ENCODE measurements at places on chromosomes 2 and 18. TPM values are rescaled to one million over a fixed set of nuclear protein-coding genes. Genes with fewer than 3 reads are reported as not detected.

Gene SERPINB7
- 0.12 TPM for total RNA-seq

DNA sequence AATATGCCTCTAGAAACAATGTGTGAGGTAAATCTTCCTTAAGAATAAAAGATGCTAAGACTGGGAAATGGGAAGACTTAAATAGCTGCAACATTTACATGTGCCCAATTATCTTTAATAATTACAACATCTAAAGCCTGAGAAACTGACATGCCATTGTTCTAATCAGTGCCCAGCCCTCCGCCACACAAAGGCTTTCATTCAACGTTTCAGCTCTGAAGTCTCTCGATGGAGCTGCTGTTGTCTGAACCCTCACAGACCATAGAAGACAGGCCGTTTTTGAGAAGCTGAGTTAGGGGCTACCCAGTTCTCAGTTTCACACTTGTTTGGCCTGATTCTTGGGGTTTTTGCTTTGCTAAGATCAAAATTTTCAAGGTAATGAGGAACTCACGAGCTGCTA lies 315.4 kb upstream of the CHST9 start:
- H3K27ac ChIP-seq: no peak overlapping the region
- no peaks in the 10 kb centered on the region for H3K4me1 ChIP-seq

Gene LBX2
- 0.63 TPM for total RNA-seq

- H3K4me3 ChIP-seq: no peak overlapping the region
- DNase-seq: peak; percentile 3
- no peak overlapping the region for H3K27ac ChIP-seq
Measured at GRCh38 chr18:43735570-43735969, 458.3 kb upstream of the SYT4 start.

Gene MYCN
- 0.49 TPM for total RNA-seq

- no peak overlapping the region for H3K4me3 ChIP-seq
- peaks cover under 1% of the 10 kb centered on the region for H3K4me1 ChIP-seq
- H3K27me3 ChIP-seq: no peaks in the 10 kb centered on the region
- H3K27ac ChIP-seq: no peak overlapping the region
Measured at GRCh38 chr2:231228223-231228622, 29.8 kb downstream of the ARMC9 start.

Gene CYBRD1
- 488 TPM for total RNA-seq

DNA sequence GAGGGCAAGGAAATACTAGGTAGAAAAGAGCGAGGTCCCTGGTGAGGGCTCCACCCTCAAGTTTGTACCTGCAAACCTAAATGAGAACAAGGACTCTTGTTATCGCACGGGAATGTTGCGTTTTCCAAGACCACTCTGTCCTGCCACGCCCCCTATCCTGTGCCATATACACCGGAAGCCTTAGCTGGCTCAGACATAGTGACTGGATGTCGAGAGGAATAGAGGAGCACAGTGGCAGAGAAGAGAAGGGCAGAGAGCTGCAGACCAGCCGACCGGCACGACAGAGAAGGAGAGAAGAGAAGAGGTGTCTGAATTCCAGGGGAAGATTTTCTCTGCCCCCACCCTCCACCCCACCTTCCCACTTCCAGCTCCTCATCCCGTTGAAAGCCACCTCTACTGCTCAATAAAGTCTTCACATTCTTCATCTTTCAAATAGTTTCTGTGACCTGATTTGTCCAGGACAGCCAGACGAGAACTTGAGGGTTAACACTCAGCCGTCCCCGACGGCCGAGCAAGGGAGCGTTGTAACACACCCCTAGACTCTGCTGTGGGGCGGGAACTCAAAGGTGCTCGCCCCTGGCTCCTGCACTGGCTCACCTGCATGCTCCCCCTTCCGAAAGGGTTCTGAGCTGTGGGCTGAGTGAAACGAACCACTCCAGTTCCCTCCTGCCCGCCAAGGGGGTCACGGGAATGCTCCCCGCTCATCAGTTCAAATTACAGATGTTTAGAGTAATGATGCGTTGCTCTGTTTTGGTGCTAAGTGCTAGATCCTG lies 24.9 kb upstream of the COL3A1 start:
- H3K4me3 ChIP-seq: no peak overlapping the region
- H3K27ac ChIP-seq: no peak overlapping the region
- DNase-seq: no peak
- no peaks in the 10 kb centered on the region for H3K4me1 ChIP-seq

GRCh38 chr2:174669336-174669735 lies 71.7 kb upstream of the WIPF1 start:
- peaks cover 4% of the 10 kb centered on the region for H3K4me1 ChIP-seq
- no peaks in the 10 kb centered on the region for H3K27me3 ChIP-seq
- no peak for DNase-seq
- H3K27ac ChIP-seq: no peak overlapping the region
- peaks cover 11% of the 10 kb centered on the region for H3K36me3 ChIP-seq

Data from lung (tissue), 17 donors.